ENCODE measurements at places on chromosomes 2 and 18.

DNA sequence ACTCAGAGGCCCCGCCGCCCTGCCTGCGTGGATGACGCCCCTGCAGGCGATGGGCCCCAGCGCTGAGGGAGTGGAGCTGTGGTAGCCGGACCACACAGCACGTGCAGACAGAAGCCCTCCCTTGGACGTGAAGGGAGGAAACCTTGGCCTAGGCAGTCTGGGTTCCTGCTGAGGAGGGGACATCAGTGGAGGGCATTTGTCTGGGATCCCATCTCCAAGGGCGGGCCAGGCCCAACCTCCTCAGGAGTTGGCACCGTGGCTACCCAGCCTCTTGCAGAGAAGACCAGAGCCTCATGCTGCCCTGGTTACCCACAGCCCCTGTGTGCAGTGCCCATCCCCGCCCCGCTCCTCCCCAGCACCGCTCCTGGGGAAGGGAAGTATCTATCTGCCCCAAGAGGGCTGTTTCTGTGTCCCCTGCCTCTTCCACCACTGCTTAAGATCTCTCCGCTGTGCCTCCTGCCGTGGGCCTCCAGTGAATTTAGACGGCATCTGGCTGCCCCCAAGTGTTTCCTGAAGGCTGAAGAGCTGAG lies 241.8 kb downstream of the KLHL29 start:
- no peak for DNase-seq

- no peak for DNase-seq
Measured at GRCh38 chr2:203858176-203858575, 9.4 kb upstream of the CTLA4 start.

DNA sequence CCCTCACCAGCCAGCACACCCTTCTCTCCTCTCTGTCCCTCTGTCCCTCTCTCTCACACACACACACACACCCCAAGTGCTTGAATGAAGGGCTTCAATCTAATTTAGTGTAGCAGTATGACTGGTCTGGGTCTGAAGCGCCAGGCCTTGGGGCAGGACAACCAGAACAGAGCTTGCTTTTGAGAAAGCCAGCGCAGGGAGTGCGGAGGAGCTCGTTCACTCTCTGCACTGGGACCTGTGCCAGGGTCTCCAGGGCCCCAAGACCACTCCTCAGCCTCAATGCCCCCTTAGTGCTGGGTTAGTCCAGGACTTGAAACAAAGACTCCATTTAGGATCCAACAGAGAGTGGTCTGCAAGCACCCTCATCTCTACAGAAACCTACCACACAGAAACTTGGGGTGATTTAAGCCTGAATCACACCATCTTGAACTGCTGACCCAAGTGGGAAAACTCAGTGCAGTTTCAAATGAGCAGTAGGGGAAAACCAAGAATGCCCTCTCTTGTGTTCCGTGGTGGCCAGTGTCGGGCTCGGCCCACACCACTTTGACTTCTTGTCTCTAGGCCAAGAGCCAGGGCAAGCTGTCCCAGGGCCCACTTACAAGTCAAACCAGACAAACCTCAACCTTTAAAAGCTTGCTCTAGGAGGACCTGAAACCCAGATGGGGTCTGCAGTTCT lies 66.6 kb upstream of the WIPF1 start:
- no peak for DNase-seq

- no peak for DNase-seq
Measured at GRCh38 chr18:53114441-53114840, 774.4 kb downstream of the DCC start.

- no peak for DNase-seq
Measured at GRCh38 chr2:234932591-234933168, 19.1 kb upstream of the SH3BP4 start.

- DNase-seq = no peak
Measured at GRCh38 chr2:219445220-219445640, 10.6 kb downstream of the SPEG start.

GRCh38 chr2:120993661-120994060 lies 258.0 kb downstream of the GLI2 start:
- DNase-seq = no peak

GRCh38 chr18:79517341-79517740 lies 121.6 kb downstream of the NFATC1 start:
- no peak for DNase-seq

DNA sequence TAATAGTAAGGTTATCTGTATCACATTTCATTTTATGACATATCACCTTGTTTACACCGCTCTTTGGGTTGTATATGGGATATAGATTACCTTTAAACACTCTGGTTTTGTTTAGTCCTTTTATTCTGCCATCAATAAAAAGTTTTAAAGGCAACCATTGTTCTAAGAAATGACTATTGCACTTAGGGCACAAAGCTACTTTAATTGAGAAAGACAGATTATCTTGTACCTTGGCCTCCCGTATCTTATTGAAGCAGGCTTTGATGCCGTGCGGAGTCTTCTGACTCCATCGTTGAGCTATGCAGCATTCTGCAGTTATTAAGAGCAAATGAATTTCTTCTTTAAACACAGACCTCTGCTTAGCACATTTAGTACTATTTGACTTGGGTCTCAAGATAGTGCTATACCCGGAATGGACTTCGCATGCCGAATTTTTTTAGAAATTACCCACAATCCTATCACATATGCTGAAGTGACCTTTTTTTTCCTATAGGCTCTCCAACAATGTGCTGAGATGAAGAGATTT lies 16.7 kb downstream of the PKDCC start:
- no peak for DNase-seq

GRCh38 chr18:36337679-36338402 lies 40.3 kb downstream of the FHOD3 start:
- DNase-seq = no peak

DNA sequence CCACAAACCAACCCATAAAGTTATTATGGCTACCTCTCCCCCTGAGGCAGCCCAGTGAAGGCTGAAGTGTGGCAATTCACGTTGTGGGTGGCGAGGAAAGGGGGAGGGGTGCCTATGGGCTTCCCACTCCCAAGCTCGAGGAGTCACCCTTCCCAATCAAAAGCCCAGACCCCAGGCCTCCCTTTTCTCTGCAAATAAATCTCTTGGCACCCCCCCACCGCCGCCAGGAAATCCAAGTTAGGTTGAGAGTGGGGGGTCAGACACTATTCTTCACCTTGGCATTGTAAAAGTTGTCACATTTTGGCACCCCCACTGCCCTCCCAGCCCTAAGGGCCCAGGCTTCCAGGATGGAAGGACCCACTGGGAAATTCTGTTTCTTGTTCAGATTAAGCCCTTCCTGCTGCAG lies 6.9 kb downstream of the ANKRD53 start:
- no peak for DNase-seq

DNA sequence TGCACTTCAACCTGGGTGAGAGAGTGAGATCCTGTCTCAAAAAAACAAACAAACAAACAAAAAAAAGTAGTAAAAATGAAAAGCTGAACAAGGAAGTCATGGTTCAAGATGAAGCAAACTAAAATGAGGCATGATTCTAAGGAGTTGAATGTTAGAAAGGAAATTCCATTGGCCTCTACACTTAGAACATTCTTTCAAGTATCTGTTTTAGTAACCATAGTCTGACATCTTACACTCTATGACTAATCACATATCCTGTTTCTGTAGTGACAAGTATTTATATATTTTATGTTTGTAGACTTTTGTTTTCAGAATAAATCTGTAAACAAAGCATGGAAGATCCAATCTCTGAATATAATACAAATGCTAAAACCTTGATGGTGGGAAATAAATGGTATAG lies 164.1 kb downstream of the KIAA1328 start:
- no peak for DNase-seq

DNA sequence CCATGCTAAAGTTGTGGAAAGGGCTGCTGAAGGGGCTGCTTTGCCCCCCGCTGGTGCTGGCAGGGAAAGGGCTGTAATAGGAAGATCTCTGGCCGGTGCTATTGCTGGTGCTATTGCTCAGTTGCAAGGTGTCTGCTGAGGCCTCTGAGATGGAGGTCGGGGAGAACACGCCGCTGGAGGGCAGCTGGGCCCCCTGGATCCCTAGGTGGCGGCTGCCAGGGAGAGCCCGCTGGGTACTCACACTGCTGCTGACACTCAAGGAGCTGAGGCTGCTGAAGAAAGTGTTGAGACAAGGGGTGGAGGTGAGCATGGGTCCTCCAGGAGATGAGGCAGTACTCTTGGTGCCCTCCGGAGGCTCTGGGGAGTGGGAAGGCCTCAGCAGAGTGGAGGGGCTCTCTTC lies 4.2 kb downstream of the FOXI3 start:
- DNase-seq = no peak

GRCh38 chr2:207891086-207891844 lies 121.6 kb upstream of the FZD5 start:
- no peak for DNase-seq

DNA sequence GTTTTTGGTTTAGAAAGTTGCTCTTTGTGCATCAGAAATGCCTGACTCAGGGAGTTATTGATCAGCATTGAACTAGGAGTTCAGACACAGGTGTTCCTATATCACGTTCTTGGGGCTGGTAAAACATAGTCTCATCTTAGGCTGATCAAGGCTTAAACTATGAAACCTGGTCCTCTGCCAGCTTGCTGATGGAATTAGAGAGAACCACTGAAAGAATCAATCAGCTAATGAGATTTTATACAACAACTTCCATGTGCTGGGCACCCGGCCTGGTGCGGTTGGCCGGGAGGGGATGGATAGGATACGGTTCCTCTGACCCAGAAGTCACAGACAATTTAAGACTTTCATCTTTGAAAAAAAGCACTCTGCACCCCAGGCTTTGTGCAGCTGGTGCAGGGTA lies 164.9 kb downstream of the RDH14 start:
- DNase-seq = no peak

DNA sequence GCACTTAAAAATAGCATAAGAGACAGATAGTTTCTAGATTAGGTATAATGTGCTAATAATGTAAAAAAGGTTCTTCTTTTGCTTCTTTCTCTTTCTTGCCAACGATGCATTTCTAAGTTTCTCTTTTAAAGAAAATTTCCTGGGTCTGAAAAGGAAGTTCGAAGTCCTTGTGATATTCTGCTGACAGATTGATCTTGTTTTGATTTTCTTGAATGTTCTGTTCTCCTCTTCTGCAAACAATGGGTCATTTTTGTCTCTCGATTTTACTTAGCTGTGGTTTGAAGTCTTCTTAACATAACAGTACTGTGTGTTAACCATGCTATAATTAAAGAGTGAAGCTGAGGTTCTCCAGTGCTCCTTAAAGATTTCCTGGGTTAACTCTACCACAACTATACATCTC lies 61.1 kb upstream of the ACYP2 start:
- no peak for DNase-seq

DNA sequence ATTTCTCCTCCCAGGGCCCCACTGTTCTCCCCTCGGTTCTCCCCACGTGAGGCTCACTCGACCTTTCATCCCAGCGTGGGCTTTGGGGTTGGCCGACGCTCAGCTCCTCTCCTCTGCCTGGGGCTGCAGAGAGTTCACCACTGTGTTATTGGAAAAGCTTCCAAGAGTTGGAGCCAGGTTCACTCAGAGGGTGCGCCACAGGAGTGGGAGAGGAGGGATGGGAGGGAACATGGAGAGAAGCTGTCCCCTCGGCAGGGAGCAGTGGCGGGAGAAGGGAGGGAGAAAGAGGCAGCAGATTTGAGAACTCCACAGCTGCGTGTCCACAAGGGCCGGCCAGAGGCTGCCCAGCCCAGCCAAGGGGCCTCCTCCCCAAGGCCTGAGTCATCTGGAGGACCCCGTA lies 197.1 kb upstream of the SMAD2 start:
- DNase-seq = no peak

- DNase-seq = no peak
Measured at GRCh38 chr18:24827501-24827900, 367.1 kb downstream of the HRH4 start.

DNA sequence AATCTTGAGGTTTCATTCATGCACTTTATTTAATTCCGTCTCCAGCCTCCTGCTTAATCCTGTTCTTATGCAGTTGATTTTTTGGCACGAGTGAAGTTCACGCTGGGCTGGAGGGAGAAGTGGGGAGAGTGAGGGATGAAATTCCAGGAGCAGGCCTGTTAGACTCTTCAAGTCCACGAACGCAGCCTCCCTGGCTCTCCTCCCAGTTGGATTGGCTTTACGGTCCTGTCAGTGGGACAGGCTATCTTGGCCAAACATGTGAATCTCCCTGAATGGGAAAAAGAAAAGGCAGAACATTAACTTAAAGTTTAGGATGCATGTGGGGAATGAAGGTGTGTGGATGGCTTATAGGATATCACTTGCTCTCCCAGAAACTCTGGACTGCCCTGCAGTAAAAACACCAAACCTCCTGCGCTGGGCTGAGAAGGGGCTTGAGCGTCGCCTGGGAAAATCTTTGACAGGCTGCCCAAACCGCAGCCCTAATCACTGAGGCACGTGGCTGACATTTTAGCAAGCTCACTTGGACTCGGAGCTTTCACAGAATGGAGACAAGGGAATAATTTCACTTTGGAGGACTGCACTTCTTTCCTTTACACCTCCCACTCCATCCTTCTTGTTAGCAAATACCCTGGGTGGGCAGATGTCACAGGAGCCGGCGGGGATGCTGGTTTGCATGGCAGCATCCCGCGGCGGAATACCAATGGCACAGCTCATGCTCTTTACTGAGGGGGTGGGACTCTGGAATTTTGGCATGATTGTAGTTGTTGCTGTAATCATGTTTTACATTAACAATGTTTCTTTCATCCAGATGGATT lies 93.9 kb downstream of the ACKR3 start:
- DNase-seq = no peak

DNA sequence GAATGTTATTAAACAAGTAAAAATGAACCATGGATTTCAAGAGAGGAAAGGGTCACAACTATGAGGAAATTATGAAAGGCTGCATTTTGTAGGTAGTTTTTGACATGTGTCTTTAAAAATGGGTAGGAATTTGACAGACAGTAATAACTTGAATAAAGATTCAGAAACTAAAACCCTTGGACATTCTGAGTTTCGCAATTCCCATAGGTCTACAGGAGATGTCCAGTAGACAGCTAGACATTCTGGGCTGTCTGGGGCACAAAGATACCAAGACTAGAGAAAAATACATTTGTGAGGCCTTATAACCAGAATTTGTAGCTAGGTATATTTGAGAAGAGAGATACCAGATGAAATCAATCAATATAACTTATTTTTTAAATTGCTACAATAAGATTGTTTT lies 42.3 kb downstream of the DNAJC10 start:
- DNase-seq = no peak

GRCh38 chr2:108637304-108637669 lies 82.0 kb upstream of the RANBP2 start:
- DNase-seq = peak; percentile 31

DNA sequence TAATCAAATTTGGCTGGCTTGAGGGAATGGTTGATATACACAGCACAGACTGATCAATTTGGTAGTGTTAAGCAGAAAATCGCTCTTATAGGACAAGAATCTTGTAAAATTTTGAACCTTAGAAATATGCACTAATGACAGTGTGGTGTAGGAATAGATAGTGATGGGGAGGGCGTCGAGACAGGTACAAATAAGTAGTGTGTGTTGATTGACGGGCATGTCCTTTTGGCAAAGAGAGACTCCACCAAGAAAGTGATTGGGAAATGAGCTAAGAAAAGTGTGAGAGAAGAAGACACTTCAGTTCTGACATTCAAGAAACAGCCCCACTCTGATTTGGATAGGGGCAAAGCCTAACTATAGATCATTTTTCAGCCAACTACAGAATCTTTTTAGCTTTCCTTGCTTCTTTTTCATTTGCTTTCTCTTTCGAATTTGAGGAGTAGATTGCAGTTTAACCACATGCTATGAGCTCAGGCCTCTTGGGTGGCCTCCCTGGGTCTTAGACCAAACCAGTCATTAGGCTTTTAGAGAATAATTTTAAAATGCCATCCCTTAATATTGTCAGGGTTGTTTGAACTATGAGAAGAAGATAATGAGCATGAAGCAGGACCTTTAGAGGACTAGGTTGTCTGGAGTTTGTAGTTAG lies 127.1 kb downstream of the CERS6 start:
- no peak for DNase-seq

Data from midbrain (tissue), 1 donor.